ENCODE measurements at places on chromosomes 3 and 15.

GRCh38 chr3:52021489-52022268, 26.0 kb upstream of the RPL29 start:
- no peak for DNase-seq

GRCh38 chr3:89043406-89043932, 64.0 kb upstream of the EPHA3 start:
- DNase-seq, result no peak

- DNase-seq, result no peak
Measured at GRCh38 chr3:72266016-72266370, 481.0 kb upstream of the PROK2 start.

DNA sequence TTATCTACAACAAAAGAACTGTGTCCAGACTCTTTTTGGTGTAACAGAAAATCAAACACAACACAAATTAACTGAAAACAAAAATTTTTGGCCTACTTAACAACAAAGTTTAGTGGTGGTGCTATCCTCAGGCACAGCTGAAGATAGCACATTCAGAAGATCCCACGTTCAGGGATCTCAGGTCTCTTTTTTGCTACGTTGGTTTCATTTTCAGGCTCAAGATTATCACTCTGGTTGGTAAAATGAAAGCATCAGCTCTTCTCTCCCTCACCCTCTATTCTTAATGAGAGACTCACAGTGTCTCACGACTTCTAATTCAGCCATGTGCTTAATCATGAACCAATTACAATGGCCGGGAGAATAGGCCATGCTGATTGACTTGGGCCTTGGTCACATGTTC, 146.9 kb upstream of the PTPRG start:
- no peak for DNase-seq

GRCh38 chr15:82132742-82133141, 86.9 kb upstream of the MEX3B start:
- no peak for DNase-seq

- no peak for DNase-seq
Measured at GRCh38 chr3:88225326-88226008, 75.7 kb downstream of the C3orf38 start.
